ENCODE measurements at places on chromosomes 7 and 10. TPM values are rescaled to one million over a fixed set of nuclear protein-coding genes. Genes with fewer than 3 reads are reported as not detected.

GDF2 gene
- total RNA-seq, result not detected

ATG9B gene
- total RNA-seq, result 1.1 TPM

ANKRD61 gene
- total RNA-seq, result 0.50 TPM

WDFY4 gene
- total RNA-seq, result not detected

KCTD7 gene
- total RNA-seq, result 6.8 TPM

HMX2 gene
- total RNA-seq, result 0.15 TPM

LHFPL3 gene
- total RNA-seq, result not detected

NOS3 gene
- total RNA-seq, result 0.49 TPM

PLCE1 gene
- total RNA-seq, result 6.2 TPM

NODAL gene
- total RNA-seq, result not detected

SUV39H2 gene
- 20.2 TPM for total RNA-seq

GSTK1 gene
- 116 TPM for total RNA-seq

SORCS3 gene
- not detected for total RNA-seq

FAM131B gene
- 0.50 TPM for total RNA-seq

NUTM2E gene
- 0.59 TPM for total RNA-seq

HOGA1 gene
- 1.5 TPM for total RNA-seq

SPAM1 gene
- not detected for total RNA-seq

OPN1SW gene
- not detected for total RNA-seq

NANOS1 gene
- 3.8 TPM for total RNA-seq

GPR15LG gene
- total RNA-seq, result not detected

C7orf57 gene
- 0.24 TPM for total RNA-seq

ADRB1 gene
- 0.98 TPM for total RNA-seq

DNAJC30 gene
- 10.2 TPM for total RNA-seq

MRM2 gene
- total RNA-seq, result 55.5 TPM

SPOCK2 gene
- total RNA-seq, result 0.25 TPM

SEMA3E gene
- 2.1 TPM for total RNA-seq

OTUD1 gene
- 4.1 TPM for total RNA-seq

CHST15 gene
- 7.7 TPM for total RNA-seq

SLC18A3 gene
- total RNA-seq, result not detected

HYAL4 gene
- not detected for total RNA-seq

LRRC4 gene
- total RNA-seq, result not detected
